Mammary microvascular endothelial cell (primary cell): ENCODE measurements at places on chromosomes 12 and 14. TPM values are rescaled to one million over a fixed set of nuclear protein-coding genes. Genes with fewer than 3 reads are reported as not detected.

Gene MAP1LC3B2
- 0.40 and 0.44 TPM in 2 replicates for total RNA-seq

Gene TSPAN9
- 30.2 and 35.8 TPM in 2 replicates for total RNA-seq

Gene CLEC6A
- total RNA-seq: not detected in 2 replicates

Gene NFE2
- total RNA-seq: not detected in 2 replicates

Gene PLXNC1
- 0.80 and 1.6 TPM in 2 replicates for total RNA-seq

Gene SPRYD3
- total RNA-seq: 38.8 and 39.8 TPM in 2 replicates

Gene KLRB1
- total RNA-seq: not detected in 2 replicates

Gene SDS
- total RNA-seq: not detected in 2 replicates

Gene HPD
- not detected in 2 replicates for total RNA-seq

Gene MYL2
- total RNA-seq: 2.1 and 5.0 TPM in 2 replicates

Gene MFAP5
- total RNA-seq: not detected in 2 replicates

Gene PIWIL1
- total RNA-seq: not detected in 2 replicates

Gene ASPG
- not detected in 2 replicates for total RNA-seq

Gene OVCH1
- not detected in 2 replicates for total RNA-seq

Gene PDE3A
- 1.1 TPM in 2 replicates for total RNA-seq
